MV-4-11 (cell line): ENCODE measurements at places on chromosomes 4 and X.

DNA sequence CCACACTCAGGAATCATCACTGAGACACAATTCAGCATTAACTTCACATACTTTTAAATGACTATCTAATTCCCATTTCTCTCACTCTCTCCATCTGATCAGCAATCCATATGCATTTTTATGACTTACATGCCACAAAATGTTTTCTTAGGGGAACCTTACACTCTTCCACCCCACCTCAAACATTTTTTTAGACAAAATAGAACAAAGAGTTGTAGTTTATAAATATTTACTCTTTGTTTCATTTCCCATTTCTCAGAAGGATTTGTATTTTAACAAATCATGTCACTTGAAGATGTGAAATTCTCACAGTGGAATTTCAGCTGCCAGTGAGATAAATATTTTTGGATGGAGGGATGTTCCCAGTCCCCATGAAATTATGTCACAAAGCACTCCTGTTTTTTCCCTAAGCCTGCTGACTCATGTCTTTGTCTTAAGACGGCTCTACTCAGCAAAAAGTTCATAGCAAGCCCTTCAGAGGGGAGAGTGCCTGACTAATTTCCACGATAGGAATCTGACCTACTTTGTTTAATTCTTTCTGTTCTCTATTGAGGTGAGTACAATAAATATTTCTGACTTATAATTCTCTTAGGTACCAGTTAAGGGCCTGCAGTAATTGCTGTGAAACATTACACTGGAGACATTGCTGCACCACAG is 257.7 kb downstream of the THOC2 start:
- DNase-seq, result no peak

DNA sequence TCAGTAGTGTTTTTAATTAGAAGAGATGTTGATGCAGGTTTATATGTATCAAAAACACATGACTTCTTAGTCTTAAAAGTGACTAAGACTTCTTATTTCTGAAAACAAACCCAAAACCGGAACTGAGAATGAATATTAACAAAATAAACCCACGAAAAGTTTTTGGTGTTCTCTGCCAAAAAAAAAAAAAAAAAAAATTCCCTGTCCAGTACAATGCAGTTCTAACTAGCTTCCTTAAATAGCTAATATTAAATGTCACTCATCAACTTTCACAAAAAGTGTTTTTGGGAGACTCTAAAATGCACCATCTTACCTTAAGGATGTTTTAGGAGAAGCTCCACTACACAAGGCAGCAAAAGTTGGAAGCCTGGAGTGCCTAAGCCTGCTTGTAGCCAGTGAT is 2.0 kb downstream of the ANKRD37 start:
- DNase-seq, result peak; percentile 56

DNA sequence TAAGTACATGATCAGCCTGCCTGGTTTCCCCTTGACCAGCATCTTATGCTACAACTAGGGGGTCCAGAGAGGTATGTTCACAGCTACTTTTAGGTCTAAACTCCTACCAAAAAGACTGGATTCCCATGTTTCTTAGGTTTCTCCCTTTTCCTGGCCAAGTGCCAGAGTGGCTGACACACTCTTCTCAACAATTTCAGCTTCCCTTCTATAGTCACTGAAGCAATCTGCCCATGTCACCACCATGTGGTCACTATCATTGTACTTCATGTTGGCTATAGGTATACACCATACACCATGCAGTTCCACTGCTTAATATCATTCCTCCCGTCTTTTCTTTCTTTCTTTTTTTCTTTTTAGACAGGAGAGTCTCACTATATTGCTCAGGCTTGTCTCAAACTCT is 66.9 kb downstream of the KLHL13 start:
- peak; percentile 20 for DNase-seq

GRCh38 chr4:159422019-159422418 is 319.1 kb downstream of the RAPGEF2 start:
- peak; percentile 56 for DNase-seq

DNA sequence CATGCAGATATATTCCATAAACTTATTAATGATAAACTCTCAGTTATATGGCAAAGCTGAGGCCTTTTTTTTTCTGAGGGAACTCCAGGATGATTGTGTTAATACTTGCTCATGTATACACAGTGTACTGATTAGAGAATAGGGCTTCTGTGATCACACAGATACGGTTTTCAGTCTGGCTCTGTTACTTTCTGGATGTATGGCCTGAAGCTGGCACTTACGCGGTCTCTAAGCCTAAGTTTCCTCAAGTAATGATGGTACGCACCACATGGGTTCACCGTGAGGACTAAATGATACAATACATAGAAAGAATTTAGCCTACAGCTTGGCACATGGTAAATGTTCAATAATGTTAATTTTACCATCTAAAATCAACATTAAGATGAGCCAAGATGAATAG is 73.8 kb downstream of the SEC24D start:
- no peak for DNase-seq
